Left lobe of liver (tissue), 2 donors: ENCODE measurements at places on chromosomes 13 and 19. TPM values are rescaled to one million over a fixed set of nuclear protein-coding genes. Genes with fewer than 3 reads are reported as not detected.

Gene ADGRL1
- 1.3 TPM for total RNA-seq

Gene DACT3
- total RNA-seq = 1.2 TPM

Gene SAFB2
- 49.4 TPM for total RNA-seq

Gene TSKS
- total RNA-seq = 0.30 TPM

Gene DCLK1
- not detected for total RNA-seq
